ENCODE measurements at places on chromosomes 3 and 15. TPM values are rescaled to one million over a fixed set of nuclear protein-coding genes. Genes with fewer than 3 reads are reported as not detected.

PDHB gene
- total RNA-seq, result 209 TPM

DNA sequence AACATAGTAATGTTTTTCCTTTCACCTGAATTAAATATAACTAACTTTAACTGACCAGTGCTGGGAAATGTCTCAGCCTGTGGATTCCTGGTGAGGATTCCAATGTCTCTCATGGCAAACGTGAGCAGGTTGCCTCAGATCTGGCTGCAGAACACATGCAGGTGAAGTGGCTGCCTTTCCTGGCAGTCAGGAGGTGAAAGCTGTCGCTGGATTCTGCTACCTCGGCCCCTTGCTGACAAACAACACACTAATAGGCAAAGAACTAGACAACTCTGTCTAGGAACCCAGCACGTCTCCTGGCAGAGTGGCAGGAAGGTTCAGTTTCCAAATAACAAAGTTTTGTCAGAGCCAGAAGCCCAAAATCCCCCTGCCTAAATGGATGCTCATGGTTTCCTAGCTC is 400.8 kb upstream of the PPP2R3A start:
- no peak for DNase-seq

DNA sequence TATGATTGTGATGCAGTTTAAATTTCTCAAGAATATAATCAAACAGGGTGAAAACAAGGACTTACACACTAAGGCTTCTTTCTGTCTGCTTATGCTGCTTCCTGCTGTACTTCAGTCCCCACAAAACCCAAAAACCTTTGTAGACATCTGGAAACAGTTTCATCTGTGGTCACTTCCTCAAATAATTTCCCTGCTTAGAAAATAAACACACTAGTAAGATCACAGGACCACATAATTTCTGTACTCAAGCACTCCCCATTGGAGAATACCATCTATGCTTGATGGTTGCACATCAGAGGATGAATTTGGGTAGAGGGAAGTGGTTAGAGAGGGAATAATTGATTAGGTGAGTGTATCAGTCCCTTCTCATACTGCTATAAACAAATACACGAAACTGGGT is 266.2 kb downstream of the LSAMP start:
- no peak for DNase-seq

DNA sequence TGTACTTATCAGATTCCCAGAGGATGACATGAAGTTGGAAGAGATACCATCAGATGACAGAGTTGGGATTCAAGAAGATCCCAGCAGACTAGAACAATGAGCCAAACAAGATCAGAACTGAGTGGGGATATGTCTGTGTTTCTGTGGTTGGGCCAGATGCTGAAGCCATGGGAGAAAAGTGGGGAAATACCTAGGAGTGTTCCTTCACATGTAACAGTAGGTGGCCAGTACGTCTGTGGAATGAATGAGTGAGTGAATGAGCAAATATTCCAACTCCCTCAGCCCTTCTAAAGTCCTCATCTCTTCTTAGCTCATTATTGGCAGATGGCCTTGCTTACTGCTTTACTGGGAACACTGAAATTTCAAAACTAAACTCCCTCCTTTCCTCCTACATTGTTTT is 32.2 kb upstream of the GREM1 start:
- DNase-seq, result no peak

- no peak for DNase-seq
Observed at GRCh38 chr3:47065681-47066080, 86.2 kb downstream of the NBEAL2 start.

TUSC7 gene
- total RNA-seq, result not detected

EFCAB12 gene
- not detected for total RNA-seq

DNA sequence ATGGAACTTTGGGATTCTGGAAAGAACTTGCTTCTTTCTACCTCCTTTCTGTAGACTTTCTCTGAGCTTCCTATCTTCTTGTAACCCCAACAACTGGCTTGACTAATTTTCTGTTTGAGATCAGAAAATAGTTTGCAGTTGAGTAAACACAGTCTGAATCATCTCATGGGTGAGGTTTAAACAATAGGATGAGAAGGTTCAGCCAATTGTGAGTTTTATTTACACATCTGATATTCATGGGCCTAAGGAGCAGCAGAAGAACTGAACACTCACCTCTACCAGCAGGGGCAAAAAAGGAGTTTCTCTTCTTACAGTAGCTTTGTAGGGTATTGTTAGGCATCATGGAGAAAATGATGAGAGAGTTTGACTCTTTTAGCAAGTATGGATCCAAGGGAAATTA is 54.2 kb downstream of the DTWD1 start:
- DNase-seq, result no peak

GPR171 gene
- 0.24 TPM for total RNA-seq

DNA sequence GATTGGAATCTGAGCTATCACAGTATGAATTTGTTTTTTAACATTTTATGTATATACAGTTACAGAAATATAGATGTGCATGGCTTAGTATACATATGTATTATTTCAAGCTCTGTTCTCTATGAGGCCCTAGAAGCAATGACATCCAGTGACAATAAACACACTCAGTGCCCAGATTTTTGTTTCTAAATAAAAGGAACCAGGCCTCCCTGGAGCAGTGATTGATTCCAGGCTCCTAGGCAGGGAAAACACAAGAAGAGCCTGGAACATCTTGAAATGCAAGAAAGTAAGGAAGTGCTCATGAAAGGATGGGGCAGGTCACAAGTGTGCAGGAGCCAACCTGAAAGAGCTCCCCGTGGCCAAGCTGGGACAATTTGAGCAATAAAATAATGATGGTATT is 18.5 kb upstream of the CGNL1 start:
- no peak for DNase-seq

DNA sequence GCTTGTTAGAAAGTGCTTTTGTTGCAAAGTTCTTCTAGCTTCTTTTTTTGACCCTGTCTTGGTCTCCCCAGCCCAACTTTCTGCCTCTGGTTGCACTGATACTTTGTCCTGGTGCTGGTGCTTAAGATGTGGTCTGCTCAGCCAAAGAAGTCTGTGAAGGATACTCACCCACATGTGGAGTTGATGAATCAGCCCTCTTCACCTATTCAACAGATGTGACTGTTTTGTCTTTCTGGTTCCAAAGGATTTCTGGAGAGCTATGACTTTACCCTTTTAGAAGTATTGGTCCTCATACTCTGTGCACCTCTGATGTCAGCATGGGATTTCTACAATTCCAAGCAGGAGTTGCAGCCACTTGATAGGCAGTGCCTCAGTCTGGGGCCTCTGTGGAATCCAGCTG is 84.1 kb downstream of the PCCB start:
- DNase-seq, result no peak

CMTM7 gene
- total RNA-seq, result 2.7 TPM

CXCR6 gene
- 0.22 TPM for total RNA-seq

GRAMD2A gene
- total RNA-seq, result not detected

DNA sequence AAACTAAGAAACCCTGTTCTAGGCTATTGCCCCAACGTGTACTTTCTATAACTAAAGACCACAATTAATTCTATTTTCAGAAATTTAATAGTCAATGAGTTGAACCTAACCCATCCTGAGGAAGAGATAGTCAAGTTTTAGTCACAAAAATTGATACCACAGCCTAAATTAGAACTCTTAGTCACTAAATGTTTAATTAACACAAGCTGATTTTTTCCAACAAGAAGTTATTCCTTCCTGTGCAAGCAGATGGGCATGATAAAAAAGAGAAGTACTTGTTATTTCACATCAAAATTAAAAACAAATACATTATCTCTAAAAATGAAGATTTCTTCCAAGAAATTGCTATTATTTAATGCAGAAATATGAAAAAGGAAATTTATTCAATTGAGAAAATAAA is 38.4 kb upstream of the TERB2 start:
- no peak for DNase-seq

GRCh38 chr3:137771401-137772213 is 7.5 kb downstream of the SOX14 start:
- DNase-seq, result no peak

DNA sequence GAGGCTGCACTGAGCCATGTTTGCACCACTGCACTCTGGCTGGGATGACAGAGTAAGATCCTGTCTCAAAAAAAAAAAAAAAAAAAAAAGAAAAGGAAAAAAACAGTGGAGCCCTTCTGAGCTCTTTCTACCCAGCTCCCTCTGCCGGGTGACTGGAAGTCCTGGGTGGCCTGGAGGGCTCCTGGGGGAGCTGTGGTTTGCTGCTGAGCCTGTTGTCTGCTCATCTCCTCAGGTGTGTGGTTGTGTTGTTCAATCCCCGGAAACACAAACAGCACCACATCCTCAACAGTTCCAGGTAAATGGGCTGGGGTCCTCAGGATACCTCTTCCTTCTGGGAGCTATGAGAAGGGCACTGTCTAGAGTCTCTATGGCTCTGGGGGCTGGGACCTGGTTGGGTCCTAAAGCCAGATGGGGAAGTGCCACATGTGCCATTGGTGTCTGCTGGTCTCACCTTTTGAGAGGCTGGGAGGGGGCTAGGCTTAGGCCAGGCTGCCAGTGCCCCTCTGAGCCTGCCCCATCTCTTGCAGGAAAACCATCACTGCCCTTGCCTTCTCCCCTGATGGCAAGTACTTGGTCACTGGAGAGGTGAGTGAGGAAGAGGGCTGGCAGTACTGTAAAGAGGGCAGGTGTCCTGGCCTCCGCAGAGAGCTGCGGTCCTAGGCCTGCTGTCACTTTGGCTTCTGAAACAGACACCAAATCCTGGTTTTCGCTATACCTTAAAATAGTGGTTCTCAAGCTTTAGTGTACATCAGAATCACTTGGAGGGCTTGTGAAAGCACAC is 17.1 kb upstream of the JMJD7 start:
- no peak for DNase-seq

- no peak for DNase-seq
Observed at GRCh38 chr3:64316971-64317370, 91.7 kb upstream of the PRICKLE2 start.

SI gene
- total RNA-seq, result not detected

Data from Right ventricle myocardium superior (tissue), 1 donor.